T-cell (primary cell): ENCODE measurements at places on chromosomes 1 and 21.

- DNase-seq: no peak
Measured at GRCh38 chr1:83113652-83114051, 885.3 kb downstream of the TTLL7 start.

GRCh38 chr1:195898924-195899323 is 709.3 kb downstream of the KCNT2 start:
- DNase-seq: no peak

GRCh38 chr21:46622226-46622625 is 13.2 kb upstream of the PRMT2 start:
- peak; percentile 56 for DNase-seq

- no peak for DNase-seq
Measured at GRCh38 chr1:8370046-8370881, 52.4 kb downstream of the SLC45A1 start.

GRCh38 chr1:214146523-214146922 is 134.4 kb upstream of the SMYD2 start:
- no peak for DNase-seq

DNA sequence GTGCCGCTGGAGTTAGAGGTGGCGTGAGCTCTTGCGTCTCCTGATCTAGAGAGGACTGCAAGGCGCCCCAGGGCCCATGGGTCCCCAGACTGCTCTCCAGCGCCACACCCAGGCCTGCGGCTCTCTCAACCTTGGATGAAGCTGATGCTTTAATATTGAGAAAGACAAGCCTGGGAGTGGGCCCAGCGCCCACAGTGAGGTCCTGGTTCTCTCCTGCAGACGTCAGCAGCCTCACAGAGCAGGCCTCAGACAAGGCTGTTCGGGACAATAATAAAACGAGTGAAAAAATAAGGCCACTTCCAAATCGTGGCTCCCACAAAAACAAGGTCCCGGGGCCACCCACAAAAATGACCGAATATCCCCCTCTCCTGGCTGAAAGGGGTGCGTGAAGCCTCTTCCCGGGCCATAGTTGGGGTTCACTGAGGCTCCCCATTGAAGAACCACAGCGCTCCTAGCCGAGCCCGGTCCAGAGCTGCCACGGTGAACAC is 6.0 kb upstream of the DNMT3L start:
- peak; percentile 8 for DNase-seq

DNA sequence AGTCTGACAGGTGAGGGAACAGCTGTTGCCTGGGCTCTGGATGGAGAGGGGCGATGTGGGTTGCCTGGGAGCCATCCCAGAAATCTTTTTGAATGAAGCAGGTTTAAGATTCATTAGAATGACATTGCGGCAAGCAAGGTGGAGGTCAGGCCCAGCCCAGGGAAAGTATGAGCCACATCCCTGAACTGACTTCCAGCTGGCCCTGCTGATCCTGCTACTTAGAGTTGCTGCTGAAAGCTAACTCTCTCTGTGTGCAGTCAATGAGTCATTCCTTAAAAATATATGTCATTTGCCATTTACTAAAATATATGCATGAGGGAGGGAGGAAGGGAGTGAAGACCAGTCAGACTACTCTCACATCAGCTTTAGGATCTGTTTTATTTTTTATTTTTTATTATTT is 54.3 kb upstream of the RAB3GAP2 start:
- no peak for DNase-seq

GRCh38 chr1:164659621-164660411 is 100.8 kb downstream of the PBX1 start:
- no peak for DNase-seq

GRCh38 chr1:167648978-167649744 is 19.1 kb downstream of the RCSD1 start:
- no peak for DNase-seq

- no peak for DNase-seq
Measured at GRCh38 chr1:61085983-61086644, 3.8 kb downstream of the NFIA start.

DNA sequence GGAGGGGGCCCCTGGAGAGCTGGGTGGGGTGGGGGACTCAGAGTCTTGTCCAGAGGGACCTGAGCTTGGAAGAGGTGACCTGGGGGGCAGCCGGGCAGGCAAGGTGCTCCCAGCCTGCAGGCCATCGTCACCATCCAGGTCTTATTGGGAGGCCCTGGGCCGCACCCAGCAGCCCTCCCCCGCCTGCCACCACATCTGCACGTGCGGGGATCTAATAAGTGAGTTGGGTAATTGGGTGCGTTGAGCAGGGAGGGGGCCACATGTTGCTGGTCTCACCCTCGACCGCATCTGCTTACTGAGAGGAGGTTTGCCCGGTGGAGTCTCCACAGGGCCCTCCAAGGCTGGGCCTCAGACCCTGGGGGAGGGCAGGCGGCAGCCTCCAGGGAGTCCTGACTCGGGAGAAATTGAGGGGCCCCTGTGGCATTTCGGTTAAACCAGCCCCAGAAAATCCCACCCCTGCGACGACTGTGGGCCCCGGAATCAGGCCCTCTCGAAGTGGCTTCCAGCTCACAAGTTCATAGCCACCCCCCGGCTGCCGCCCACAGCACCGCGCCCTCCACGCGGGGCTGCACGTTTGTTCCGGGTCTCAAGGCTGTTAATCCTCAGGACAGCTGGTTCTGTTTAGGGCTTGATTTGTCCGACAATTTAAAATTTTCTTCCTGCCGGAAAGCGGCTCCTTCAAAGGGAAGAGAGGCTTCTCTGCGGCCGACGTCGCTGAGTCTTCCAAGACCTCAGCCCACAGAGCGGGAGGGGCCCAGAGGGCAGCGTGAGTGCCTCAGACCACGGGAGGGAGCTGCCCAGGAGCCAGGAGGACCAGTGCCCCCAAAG is 14.7 kb upstream of the COL6A2 start:
- DNase-seq: no peak

DNA sequence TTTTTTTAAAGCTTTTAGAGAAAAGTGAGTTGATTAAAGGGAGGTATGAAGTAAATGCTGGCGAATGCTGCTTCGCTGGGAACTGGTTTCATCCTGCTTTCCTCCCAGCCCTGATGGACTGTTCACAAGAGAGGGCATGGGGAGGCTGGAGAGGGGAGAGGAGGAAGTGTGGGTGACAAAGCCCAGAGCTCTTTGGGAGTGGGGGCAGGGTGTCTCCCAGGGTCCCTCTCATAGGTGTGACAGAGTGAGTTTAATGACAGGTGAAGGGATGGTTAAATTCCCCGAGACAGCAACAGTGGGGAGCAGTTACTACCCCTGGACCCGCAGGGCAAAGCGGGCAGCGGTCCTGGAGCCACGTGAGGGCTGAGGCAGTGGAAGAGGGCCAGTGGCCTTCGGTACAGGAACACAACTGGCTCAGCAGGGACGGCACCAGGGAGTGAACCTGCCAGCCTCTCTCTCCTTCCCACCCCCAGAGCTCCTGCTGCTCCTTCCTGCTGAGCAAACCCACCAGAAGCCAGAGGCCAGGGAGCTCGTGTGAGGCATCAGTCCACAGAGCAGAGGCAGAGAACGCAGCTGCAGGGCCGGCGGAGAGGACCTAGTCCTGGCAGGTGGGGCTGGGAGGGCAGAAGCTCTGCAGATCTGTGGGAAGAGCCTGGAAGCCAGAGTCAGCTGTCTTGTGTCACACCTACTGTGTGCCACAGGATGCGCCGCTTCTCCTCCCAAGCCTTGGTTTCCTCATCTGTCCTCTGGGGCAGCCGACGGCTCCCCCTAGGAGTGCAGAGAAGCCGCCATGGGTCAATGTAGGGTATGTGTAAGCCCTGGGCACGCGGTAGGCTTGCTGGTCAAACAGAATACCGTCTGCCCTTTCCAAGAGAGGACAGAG is 20.9 kb upstream of the LRP8 start:
- no peak for DNase-seq

GRCh38 chr1:228273720-228274451 is 66.0 kb downstream of the OBSCN start:
- DNase-seq: no peak

GRCh38 chr1:62687421-62687902 is 724 bp downstream of the DOCK7 start:
- peak; percentile 13 for DNase-seq

GRCh38 chr1:77475641-77476040 is 193.8 kb downstream of the AK5 start:
- DNase-seq: no peak

DNA sequence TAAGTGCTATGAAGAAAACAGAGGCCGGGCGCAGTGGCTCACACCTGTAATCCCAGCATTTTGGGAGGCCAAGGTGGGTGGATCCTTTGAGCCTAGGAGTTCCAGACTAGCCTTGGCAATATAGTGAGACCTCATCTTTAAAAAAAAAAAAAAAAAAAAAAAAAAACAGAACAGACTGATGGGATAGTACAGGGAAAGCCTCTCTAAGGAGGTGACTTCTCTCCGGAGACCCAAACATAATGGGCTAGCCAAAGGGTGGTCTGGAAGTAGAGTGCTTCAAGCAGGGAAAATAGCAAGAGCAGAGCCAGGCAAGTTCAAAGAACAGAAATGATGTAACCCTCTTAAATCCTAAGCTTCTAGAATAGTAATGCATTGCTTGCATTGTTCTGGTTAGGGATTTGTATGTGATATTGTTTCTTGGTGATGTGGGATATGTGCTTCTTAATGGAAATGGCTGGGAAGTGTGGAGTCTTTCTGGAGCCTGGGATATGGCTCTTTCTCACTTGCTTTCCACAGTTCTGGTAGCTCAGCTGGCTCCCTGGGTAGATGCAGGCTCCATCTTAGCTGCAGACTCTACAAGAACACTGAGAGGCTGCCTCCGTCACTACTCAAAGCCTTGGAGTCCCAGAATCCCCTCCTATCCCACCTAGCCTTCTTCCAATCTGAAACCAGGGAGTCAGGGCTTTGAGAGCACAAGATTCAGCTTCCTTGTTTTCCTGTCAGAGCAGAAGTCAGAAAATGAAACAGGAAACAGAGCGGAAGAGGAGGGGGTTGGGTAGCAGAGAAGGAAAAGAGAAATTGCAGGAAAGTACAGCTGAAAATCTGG is 1.9 kb upstream of the PIGV start:
- DNase-seq: no peak

DNA sequence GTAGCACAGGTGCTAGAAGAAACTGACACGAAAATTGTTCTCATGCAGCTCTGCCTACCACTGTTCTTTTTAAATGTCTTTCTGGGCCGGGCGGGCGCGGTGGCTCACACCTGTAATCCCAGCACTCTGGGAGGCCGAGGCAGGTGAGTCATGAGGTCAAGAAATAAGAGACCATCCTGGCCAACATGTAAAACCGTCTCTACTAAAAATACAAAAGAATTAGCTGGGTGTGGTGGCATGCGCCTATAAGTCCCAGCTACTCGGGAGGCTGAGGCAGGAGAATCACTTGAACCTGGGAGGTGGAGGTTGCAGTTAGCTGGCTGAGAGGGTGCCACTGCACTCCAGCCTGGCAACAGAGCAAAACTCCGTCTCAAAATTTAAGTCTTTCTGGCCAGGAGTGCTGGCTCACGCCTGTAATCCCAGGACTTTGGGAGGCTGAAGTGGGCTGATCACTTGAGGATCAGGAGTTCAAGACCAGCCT is 947 bp upstream of the RIT1 start:
- no peak for DNase-seq

- DNase-seq: no peak
Measured at GRCh38 chr21:38467374-38467773, 30.9 kb downstream of the ERG start.

- DNase-seq: no peak
Measured at GRCh38 chr21:25491267-25491666, 116.0 kb downstream of the MRPL39 start.

DNA sequence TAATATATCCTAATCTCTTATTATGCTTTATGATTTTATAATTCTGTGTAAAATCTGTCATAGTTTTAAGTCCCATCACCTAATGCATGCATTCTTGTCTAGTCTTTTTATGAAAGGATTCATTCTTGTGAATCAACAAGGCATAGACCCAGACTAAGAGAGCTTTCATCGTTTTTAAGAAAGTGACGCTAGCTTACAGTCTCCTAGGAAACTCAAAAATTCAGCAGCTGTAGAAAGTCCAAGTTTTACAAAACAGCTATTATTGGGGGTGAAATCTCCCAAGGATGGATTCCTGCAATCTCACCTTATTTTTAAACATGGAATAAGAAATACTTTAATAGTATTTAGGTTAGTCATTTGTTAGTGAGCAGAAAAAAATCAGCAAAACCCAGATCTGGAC is 104.7 kb downstream of the NCAM2 start:
- no peak for DNase-seq

GRCh38 chr1:1763657-1764621 is 14.3 kb downstream of the NADK start:
- DNase-seq: no peak

DNA sequence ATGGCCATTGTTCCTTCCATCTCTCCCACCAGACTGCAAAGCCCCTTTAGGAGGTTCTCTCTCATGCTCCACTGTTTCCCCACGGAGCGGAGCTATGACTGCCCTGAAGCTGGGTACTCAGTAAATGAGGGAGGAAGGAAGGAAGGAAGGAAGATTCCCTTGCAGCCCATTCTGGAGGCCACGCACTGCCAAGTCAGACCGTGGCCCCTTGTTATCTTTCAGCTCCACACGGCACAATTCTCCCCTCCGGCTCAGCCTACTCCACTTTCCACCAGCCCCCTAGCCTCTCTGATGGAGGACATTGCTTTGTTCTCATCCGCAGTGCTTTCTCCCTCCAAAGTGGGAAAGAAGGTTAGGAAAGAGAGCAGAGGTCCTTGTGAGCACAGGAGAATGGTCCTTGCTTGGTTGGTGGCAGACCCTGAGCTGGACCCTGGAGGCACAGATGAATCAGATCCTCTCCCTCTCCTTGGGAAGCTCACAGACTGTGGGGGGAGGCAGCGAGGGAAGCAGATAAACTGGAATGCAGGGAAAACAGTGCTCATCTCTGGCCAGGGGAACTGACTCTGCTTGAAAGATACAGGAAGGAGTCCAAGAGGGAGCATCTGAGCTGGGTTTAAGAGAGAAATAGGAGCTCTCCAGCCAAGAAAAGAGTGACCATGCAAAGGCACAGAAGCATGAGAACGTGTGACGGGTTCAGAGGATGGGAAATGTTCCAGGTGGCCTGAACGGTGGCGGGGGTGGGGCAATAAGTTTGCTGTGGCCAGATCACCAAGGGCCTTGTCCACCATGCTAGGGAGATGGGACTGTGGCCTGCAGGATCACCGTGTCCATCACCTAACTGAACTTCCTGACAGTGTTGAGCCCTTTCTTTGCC is 52.6 kb downstream of the GLIS1 start:
- DNase-seq: no peak
